ENCODE measurements at places on chromosomes 16 and 17. TPM values are rescaled to one million over a fixed set of nuclear protein-coding genes. Genes with fewer than 3 reads are reported as not detected.

MRPL27 gene
- total RNA-seq = 97.3 TPM

NOB1 gene
- 47.3 TPM for total RNA-seq

NOL3 gene
- 89.0 TPM for total RNA-seq

CNTNAP1 gene
- 4.2 TPM for total RNA-seq

CACNA1H gene
- total RNA-seq = 0.37 TPM

ETV4 gene
- total RNA-seq = 23.2 TPM

EME1 gene
- 5.6 TPM for total RNA-seq

NQO1 gene
- total RNA-seq = 159 TPM

NOL11 gene
- 39.1 TPM for total RNA-seq

PROCA1 gene
- total RNA-seq = 0.21 TPM

MSLN gene
- 11.5 TPM for total RNA-seq

KRTAP2-3 gene
- total RNA-seq = 0.21 TPM

EVI2B gene
- 0.14 TPM for total RNA-seq

GRAP gene
- total RNA-seq = 0.05 TPM

HOXB4 gene
- total RNA-seq = not detected

HOXB6 gene
- 0.93 TPM for total RNA-seq

MT1E gene
- 549 TPM for total RNA-seq

ZMYND15 gene
- not detected for total RNA-seq

TLCD2 gene
- 5.0 TPM for total RNA-seq

CIAO3 gene
- total RNA-seq = 35.5 TPM

HOXB13 gene
- not detected for total RNA-seq

FAM171A2 gene
- 5.6 TPM for total RNA-seq

KRT39 gene
- not detected for total RNA-seq

CD300LB gene
- not detected for total RNA-seq

HAP1 gene
- total RNA-seq = 7.3 TPM

DRC3 gene
- not detected for total RNA-seq

KIF2B gene
- total RNA-seq = not detected

CAVIN1 gene
- 255 TPM for total RNA-seq

KRTAP1-1 gene
- total RNA-seq = not detected

CRYBA1 gene
- not detected for total RNA-seq

SOST gene
- total RNA-seq = not detected

HOXB5 gene
- total RNA-seq = 0.14 TPM
